ENCODE measurements at places on chromosomes 13 and 19. TPM values are rescaled to one million over a fixed set of nuclear protein-coding genes. Genes with fewer than 3 reads are reported as not detected.

The HCST gene
- 14.5 TPM for total RNA-seq

The LENG9 gene
- total RNA-seq, result 7.1 TPM

The KLK14 gene
- total RNA-seq, result 0.69 TPM

The KLF1 gene
- 0.21 TPM for total RNA-seq

The ZNF135 gene
- 0.54 TPM for total RNA-seq

The CAPN12 gene
- 1.9 TPM for total RNA-seq

The APOC4 gene
- not detected for total RNA-seq

The DCLK1 gene
- total RNA-seq, result not detected

The ZNF439 gene
- 4.4 TPM for total RNA-seq

The SLC5A5 gene
- total RNA-seq, result 1.2 TPM

The PSG7 gene
- not detected for total RNA-seq

The PRR20A gene
- total RNA-seq, result not detected

The ATP1A3 gene
- 1.1 TPM for total RNA-seq

The OR7C1 gene
- not detected for total RNA-seq

The ARHGAP33 gene
- 61.6 TPM for total RNA-seq

The LMTK3 gene
- 2.3 TPM for total RNA-seq

The TNNT1 gene
- not detected for total RNA-seq

The RFPL4AL1 gene
- not detected for total RNA-seq

The DMKN gene
- total RNA-seq, result 0.86 TPM

The PGLYRP1 gene
- not detected for total RNA-seq

The YJEFN3 gene
- total RNA-seq, result 6.5 TPM

The SIAH3 gene
- 0.12 TPM for total RNA-seq

The SMIM17 gene
- total RNA-seq, result not detected

The C19orf85 gene
- not detected for total RNA-seq

The ZNF525 gene
- 16.2 TPM for total RNA-seq

The ERICH4 gene
- total RNA-seq, result not detected

The CTXN1 gene
- not detected for total RNA-seq

The C1QTNF9B gene
- total RNA-seq, result not detected

The DIRAS1 gene
- total RNA-seq, result 0.07 TPM

The KLK11 gene
- not detected for total RNA-seq

The IGFL1 gene
- not detected for total RNA-seq

The ZNF560 gene
- total RNA-seq, result not detected

The BCAM gene
- not detected for total RNA-seq

The PTGIR gene
- 16.3 TPM for total RNA-seq

The P2RY11 gene
- total RNA-seq, result 12.2 TPM

The ENOX1 gene
- 0.64 TPM for total RNA-seq

The WASF3 gene
- total RNA-seq, result not detected
